CD8-positive, alpha-beta memory T cell (primary cell): ENCODE measurements at places on chromosomes 13 and 19.
A peak's percentile ranks its signal among the peaks of the same experiment; 100 is the strongest.

- peak; percentile 45 for DNase-seq
Measured at GRCh38 chr19:58338825-58339558, 12.2 kb downstream of the ZSCAN22 start.

GRCh38 chr13:40558656-40559055 is 107.8 kb downstream of the FOXO1 start:
- no peak for DNase-seq

GRCh38 chr19:1478934-1479707 is at the start of gene C19orf25:
C19orf25 (minus strand) TSS chr19:1479215; CDS start chr19:1478903, 312 bp downstream.
- peak; percentile 85 for DNase-seq

GRCh38 chr13:100875392-100876043 is 200.9 kb upstream of the TMTC4 start:
- DNase-seq, result no peak

- DNase-seq, result no peak
Measured at GRCh38 chr13:36841391-36841790, 22.4 kb downstream of the RFXAP start.

- no peak for DNase-seq
Measured at GRCh38 chr13:53683608-53684007, 655.0 kb downstream of the OLFM4 start.

DNA sequence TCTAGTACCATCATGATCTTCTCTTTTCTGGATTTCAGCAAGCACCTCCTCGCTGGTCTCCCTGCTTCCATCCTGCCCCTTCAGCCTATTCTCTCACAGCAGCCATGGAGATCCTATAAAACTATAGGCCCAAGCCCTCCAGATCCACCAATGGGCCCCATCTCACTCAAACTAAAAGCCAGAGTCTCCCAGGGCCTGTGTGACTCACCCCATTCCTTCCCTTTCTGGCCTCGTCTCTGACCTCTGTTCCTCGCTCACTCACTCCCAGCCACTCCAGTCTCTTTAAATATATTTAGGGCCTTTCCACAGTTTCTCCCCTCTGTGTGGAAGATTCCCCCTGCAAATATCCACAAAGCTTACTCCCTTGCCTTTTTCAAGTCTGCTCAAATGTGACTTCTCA is 89.7 kb downstream of the HSPH1 start:
- no peak for DNase-seq

GRCh38 chr19:33348301-33349010 is 25.1 kb upstream of the CEBPG start:
- no peak for DNase-seq

DNA sequence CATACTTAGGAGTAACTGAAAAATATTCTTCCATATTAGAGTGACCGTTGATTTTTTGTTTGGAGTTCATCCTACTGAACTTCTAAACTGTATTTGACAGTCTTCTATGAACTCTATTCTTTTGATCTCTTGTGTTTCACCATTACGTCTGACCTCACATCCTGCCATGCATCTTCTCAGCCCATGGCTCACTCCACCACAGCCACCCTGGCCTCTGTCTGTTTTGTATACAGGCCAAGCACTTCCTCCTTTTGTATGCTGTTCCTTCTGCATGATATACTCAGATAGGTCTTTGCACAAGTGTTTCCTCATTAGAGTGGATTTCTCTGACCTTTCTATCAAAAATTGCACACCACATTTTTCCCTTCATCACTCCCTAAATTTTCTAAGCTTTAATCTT is 119.9 kb downstream of the MAB21L1 start:
- DNase-seq, result no peak

- no peak for DNase-seq
Measured at GRCh38 chr19:29302002-29302928, 89.3 kb upstream of the UQCRFS1 start.

DNA sequence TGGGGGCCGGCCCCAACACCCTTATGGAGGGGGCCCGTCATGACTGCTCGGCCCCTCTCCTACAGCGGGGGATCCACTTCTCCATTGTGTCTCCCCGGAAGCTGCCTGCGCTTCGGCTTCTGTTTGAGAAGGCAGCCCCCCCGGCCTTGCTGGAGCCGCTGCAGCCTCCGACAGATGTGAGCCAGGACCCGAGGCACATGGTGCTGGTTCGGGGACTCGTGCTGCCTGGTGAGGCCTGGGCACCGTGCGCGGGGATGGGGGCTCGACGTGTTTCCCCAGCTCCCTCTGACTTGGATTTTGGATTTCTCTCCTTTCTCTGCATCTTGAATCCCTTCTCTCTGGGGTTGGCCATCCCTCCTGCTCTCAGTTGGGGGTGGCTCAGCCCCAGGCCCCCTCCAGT is 11.6 kb downstream of the MED25 start:
- DNase-seq, result no peak

- no peak for DNase-seq
Measured at GRCh38 chr19:30148039-30148790, 206.2 kb downstream of the URI1 start.

GRCh38 chr13:99293178-99293577 is 14.0 kb downstream of the GPR183 start:
- DNase-seq, result no peak

- DNase-seq, result no peak
Measured at GRCh38 chr19:8446061-8446709, 1.4 kb downstream of the HNRNPM start.

DNA sequence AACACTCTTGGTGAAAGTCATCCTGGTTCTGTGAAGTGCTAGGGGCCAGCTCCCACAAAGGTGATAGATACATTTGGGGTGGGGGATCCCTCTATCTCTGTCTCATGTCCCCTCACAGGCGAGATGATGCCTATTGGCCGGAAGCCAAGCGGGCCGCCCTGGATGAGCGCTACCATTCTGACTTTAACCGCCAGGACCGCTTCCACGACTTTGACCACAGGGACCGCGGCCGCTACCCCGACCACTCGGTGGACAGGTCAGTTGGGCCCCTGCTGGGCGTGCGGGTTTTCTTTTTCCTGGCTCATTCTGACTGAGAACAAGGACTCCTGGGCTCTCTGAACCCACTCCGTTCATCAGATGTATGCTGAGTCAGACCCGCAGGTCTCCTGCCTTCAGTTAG is 16.4 kb downstream of the MICOS13 start:
- no peak for DNase-seq

DNA sequence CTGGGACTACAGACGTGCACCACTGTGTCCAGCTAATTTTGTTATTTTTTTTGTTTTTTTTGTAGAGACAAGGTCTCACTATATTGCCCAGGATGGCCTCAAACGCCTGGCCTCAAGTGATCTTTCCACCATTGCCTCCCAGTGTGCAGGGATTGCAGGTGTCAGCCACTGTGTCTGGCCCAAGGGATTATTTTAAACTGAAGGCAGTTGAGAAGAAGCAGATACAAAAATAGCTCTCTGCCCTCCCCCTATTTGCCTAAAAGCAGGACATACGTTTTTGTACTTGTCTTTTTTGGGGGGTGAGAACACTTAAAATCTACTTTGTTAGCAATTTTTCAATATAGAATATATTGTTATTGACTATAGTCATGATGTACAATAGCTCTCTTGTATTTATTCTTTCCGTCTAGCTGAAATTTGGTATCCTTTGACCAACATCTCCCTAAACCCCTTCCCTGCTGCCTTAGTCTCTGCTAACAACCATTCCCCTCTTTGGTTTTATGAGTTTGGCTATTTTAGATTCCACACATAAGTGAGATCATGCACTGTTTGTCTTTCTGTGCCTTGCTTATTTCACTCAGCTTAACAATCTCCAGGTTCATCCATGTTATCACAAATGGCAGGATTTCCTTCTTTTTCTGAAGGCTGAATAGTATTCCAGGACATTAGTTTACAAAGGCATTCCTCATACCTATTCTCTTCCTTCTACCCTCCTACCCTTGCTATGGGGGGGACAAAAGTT is 34.9 kb downstream of the ADGRE3 start:
- no peak for DNase-seq

- DNase-seq, result no peak
Measured at GRCh38 chr19:33163481-33163880, 30.6 kb upstream of the LRP3 start.

DNA sequence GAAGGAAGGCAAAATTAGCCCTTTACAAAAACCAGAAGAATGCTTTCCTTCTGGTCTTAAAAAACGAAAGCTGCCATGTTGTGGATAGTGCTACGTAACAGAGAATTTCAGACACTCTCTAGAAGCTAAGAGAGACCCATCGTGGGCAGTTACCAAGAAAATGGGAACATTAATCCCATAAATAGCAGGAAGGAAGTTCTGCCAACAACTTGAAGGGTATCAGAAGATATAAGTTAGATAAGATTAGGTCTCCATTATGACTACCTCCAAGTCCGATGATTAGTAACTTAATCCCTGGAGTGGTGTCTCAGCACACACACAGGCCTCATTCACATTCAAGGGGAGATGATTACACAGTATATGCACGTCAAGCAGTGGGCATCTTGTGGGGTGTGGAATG is 115.7 kb upstream of the TRPC4 start:
- DNase-seq, result no peak

- peak; percentile 92 for DNase-seq
Measured at GRCh38 chr13:102394158-102395053, 7.4 kb downstream of the FGF14 start.

DNA sequence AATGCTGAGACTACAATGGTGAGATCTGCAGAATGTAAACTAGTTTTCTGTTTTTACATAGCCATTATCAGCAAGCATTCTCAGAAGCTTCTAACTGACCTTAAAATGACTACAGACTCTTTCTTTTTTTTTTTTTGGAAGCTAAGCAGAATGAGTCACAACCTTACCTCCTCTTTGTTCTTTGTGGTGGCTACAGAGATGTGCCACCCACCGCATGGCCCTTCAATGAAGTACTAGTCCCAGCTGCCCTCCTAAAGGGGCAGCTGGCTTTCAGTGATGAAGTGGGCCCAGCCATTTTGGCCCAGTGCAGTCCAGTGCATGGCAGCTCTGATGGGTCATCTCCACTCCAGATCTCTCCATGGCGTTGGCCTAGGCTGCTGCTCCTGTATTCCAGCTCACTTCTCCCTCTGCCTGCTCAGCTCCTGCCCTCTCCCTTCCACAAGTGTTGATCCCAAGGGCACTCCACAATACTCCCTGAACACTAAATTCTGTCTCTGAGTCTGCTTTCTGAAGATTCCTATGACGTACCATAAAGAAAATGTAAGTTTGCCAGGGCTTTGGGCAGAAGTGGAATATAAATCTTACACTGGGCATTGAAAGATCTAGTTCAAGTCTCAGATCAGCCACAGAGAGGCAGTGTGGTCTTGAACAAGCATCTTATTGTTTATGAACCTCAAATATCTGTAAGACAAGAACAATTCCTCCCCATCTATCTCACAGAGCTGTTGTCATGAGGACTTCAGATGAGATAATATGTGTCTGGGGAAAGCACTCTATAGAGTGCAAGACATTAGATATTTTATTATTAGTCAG is 85.6 kb downstream of the RXFP2 start:
- no peak for DNase-seq

DNA sequence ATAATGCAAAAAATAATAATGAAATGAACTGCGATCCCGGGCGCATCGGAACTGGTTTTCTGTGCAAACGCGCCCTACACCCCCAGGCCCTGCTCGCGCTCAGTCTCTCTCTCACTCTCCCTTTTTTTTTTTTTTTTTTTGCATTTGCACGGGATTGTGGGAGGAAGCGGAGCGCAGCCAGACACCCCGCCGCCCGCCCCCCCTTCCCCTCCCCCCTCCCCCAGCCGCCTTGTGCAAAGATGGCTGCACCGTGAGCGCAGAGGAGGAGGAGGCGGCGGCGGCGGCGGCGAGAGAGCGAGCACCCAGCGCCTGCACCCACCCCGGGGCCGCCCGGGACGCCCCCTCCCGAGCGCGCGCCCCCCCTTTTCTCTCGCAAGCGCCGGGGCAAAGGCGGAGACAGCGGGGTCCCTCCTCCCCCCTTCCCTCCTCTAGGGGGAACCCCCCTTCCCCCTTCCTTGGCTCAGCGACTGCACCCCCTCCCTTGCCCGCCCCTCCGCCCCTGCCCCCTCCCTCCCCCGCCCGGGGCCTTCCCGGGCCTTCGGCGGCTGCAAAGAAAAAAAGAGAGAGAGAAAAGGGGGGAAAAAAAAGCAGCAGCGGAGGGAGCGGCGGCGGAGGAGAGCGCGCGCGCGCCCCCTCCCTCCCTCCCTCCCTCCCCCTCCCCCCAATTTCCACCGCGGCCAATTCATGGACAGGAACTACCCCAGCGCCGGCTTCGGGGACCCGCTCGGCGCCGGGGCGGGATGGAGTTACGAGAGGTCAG is at the start of gene PRR12:
Gene PRR12, plus strand, starts transcription at position 212 of the 760 bp plus-strand sequence. Its CDS starts 473 bp downstream, at position 685.
- DNase-seq, result peak; percentile 77

GRCh38 chr13:27104606-27105005 is 67.0 kb downstream of the USP12 start:
- DNase-seq, result no peak

DNA sequence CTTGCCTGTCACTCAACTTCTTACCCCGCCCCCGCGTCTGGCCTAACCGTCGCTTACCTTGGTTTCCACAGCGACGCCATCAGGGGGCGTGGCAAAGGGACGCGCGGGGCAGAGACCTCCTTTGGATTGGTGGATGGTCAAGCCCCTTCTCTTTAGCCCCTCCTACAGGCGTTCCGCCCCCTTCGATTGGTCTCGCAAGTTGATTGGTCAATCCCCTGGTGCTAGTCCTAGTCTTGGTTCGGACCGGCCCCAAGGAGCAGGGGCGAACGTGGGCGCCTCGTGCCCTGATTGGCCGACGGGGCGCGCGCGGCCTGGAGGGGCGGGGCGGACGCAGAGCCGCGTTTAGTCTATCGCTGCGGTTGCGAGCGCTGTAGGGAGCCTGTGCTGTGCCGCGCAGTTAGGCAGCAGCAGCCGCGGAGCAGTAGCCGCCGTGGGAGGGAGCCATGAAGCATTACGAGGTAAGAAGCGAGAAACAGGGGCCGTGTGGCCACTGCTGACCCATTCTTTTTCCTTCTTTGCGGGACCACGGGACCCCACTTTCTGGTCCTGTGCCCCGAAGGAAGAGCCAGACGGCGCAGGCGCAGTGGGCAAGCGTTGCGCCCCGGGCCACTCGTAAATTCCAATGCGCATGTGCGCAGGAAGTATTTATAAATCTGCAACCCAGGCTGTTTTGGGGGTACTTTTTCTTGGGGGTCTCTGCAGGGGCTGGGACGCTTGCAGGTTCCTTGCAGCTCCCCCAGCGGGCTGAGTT is at the start of gene TECR:
Gene TECR, plus strand, starts transcription at position 341 of the 751 bp plus-strand sequence. Its CDS starts 103 bp downstream, at position 444.
- DNase-seq, result peak; percentile 100

DNA sequence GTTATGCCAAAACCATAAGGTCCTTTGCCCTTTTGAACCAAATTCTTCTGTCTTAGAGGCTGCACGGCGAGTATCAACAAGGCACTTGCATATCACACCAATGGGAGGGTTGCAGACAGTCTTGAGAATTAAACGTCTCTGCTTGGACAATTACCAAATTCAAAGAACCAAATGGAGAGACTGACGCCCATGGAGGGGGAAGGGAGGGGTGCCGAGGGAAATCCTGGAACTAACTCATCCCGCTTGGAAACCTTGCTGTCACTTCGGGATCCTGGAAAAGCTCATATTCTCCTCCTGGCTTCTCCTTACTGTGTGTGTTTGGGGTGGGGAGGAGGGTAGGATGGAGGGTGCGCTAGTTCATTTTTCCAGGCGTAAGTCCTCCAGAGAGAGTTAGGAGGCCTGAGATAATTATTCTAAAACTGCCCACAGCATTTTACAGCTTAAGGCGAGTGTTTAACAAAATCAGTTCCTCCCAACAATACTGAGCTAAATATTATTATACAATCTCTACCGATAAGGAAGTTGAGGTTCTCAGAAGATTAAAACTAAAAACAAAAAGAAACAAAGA is 425.1 kb downstream of the TSHZ3 start:
- no peak for DNase-seq

GRCh38 chr19:50532952-50533351 is 19.2 kb upstream of the ASPDH start:
- no peak for DNase-seq
